ENCODE measurements at places on chromosomes 5 and 9.
A peak's percentile ranks its signal among the peaks of the same experiment; 100 is the strongest.

- no peak for DNase-seq
Observed at GRCh38 chr5:180301253-180301652, 9.4 kb upstream of the MAPK9 start.

GRCh38 chr5:122263352-122264030 is 48.5 kb upstream of the SNCAIP start:
- DNase-seq = no peak

DNA sequence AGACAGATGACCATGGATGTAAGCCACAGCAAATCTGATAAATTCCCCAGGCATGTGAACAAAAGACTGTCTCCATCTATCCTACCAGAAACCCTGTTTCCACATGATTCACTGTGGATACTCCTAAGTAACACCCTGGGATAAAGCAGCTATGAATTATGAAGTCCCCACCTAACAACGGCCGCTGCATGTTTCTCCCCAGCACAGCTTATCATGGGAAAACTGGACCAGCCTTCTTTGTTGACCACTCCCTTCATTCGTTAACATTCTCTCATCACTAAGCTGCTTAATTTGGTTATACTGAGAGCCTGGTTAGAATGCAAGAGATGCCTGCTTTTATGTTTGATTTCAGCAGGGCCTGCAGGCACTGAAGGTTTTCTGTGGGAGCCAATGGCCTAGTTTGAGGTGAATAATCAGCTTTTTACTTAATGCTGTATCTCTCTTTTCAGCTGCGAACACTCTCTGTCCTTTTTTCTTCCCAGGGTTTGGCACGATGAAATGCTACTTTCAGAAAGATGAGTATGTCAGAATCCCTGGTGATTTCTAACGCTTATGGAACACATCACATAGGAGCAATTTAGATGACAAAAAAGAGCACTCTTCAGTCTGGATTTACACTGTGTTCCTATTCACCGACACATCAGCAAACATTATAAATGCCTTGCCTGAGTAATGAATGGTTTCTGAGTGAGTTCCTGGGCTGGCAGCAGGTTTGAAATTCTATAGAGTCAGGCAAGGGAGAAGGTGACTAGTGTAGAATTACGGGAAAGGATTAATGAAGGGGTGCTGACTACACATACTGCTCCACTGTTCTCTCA is 318.4 kb upstream of the ZNF608 start:
- DNase-seq = no peak

- DNase-seq = no peak
Observed at GRCh38 chr9:84270847-84271530, 69.6 kb downstream of the SLC28A3 start.

GRCh38 chr9:136994888-136995230 is 1.5 kb downstream of the CLIC3 start:
- no peak for DNase-seq

- DNase-seq = no peak
Observed at GRCh38 chr5:169583101-169583423, 511 bp upstream of the SPDL1 start.

GRCh38 chr5:53411388-53411787 is 69.0 kb upstream of the FST start:
- DNase-seq = no peak

DNA sequence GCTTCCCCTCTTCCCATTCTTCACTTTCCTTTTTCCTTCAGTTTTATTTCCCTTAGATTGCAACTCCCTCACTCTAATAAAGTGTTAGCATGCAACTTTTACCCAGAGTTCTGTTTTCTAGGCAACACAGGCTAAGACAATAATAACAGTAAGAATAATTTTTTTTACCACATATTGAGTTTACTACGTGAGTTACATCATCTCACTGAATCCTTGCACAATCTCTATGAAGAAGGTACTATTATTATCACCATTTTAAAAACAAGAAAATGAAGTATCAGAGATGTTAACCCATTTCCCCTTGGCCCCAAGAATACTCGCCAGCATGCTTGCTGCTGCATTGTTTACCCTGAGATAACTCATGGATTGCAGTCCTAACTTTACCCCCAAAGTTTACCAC is 53.7 kb upstream of the SMIM32 start:
- no peak for DNase-seq

DNA sequence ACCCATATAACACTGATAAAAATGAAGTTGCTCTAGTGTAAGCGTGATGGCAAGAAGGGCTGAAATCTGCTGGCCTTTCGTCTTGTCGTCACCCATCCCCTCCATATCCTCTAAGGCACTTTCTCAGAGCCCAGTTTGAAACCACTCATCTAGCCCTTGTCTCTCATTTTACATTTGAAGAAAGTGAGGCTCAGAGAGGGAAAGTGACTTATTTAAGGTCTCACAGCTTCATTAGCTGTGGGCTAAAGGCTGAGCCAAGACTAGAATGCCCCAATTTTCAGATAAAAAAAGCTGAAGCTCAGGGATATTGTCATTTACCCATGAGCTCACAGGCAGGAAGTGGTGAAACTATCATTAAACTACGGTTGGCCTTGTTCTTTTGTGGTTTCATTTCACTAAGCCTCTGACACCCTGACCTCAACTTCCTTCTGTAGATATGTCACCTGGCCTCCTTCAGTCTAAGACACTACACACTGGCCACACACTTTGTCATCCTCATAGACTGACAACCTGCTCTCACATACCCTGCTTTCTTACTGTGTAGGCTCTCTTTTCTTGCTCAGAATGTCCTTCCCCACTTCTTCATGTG is 176.7 kb upstream of the DMAC1 start:
- DNase-seq = peak; percentile 23

GRCh38 chr5:139711067-139711905 is 63.1 kb downstream of the CXXC5 start:
- DNase-seq = peak; percentile 50

GRCh38 chr5:113172231-113172826 is 195.7 kb downstream of the DCP2 start:
- no peak for DNase-seq

DNA sequence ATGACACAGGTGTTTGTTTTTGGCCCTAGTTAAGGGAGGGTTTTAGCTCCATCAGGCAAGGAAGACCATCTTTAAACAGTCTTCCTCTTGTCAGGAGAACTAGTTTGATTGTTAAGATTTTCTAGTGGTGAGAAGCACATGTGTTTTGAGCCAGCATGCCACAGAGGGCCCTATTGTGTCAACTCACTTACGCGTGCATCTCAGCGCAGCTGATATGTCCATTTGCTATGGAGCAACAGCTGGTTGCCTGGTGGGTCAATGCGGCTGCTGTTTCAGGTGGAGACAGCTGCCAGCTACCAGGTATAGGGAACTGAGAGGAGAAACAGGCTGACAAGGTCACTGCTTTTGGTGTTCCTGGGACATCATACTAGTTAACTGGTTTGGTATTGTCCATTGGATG is 100.5 kb upstream of the PRRC1 start:
- no peak for DNase-seq

- no peak for DNase-seq
Observed at GRCh38 chr5:54746346-54746745, 228.8 kb downstream of the SNX18 start.

- DNase-seq = no peak
Observed at GRCh38 chr9:3863111-3863528, 337.3 kb upstream of the RFX3 start.

- DNase-seq = no peak
Observed at GRCh38 chr5:72511366-72511765, 4.2 kb upstream of the ZNF366 start.

- DNase-seq = no peak
Observed at GRCh38 chr5:158861366-158861765, 238.3 kb downstream of the EBF1 start.

- DNase-seq = no peak
Observed at GRCh38 chr9:82436475-82436874, 447.9 kb downstream of the SPATA31D1 start.

GRCh38 chr5:112217843-112218579 is 201.1 kb downstream of the EPB41L4A start:
- no peak for DNase-seq

- no peak for DNase-seq
Observed at GRCh38 chr5:111392181-111392580, 120.2 kb downstream of the STARD4 start.

GRCh38 chr9:137193771-137194170 is 5.3 kb downstream of the SSNA1 start:
- no peak for DNase-seq

DNA sequence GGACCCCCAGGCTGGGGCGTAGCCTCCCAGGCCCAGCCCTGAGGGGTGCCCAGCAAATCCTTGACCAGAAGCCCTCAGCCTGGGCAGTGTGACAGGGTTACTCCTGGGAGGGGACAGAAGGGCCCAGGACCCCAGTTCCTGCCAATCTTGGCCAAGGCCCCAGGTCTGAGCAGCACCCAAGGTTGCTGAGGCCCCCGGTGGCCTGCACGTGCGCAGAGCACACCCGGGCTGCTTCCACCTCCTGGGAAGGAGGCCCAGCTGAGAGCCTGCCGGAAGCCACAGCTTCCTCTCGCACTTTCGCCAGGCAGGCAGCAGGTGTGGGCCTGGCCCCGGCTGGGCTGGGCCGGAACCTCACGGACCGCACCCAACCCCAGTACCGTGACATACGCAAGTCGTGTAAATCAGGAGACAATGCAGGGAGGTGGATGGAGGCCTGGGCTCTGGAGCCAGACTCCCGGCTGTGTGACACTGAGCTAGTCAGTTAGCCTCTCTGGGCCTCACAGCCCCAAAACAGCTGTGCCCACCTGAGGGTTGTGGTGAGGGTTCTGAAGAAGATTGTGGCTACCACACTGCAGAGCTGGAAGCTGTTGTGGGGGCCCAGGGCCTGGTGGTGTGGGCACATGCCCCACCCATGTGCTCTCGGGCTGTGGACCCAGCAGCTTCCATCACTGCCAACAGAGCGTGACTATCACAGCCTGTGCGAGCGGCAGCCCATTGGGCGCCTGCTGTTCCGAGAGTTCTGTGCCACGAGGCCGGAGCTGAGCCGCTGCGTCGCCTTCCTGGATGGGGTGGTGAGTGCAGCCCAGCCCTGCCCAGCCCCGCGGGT is 5.1 kb downstream of the GRK6 start:
- DNase-seq = no peak

DNA sequence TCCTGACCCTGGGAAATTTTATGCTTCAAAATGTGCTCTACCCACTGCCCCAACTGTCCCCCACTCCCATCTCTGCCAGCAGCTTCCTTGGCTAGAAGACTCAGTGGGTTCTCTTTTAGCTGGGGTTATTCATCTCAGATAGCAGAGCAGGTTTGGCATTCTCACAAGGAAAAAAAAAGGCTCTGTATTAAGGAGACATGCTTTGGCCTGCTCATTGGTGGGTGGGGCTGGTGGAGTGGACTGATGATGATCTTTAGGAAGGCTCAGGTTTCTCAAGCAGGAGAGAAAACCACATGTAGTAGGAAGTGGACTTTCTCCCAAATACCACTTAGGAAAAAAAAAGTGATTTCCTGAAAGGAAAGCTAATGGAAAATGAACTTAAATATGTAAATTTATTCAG is 279.2 kb upstream of the ZNF462 start:
- DNase-seq = no peak

DNA sequence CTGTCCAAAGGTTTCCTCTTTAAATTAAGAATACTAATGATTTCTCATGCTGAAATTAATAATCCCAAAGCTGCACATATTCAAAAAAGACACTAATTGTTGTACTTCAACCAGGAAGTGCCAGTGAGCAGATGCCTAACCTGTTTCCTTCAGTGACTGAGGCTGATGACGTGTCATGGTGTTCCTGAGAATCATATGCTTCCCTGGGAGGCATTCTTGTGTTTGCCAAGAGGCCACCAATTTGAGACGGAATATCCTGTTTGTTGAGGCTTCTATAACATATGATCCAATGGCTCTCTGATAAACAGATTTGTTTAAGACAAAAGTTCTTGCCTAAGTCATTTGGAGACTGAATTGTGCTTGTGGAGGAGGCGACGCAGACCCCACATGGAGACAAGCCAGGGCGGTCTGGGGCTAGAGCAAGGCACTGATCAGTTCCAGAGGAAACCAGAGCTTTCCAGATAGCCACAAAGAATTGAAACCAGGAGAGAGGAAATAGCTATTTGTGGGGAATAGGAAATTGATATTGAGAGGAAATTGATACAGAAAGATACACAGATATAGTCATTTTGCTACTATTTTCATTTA is 66.4 kb upstream of the ZNF608 start:
- no peak for DNase-seq

DNA sequence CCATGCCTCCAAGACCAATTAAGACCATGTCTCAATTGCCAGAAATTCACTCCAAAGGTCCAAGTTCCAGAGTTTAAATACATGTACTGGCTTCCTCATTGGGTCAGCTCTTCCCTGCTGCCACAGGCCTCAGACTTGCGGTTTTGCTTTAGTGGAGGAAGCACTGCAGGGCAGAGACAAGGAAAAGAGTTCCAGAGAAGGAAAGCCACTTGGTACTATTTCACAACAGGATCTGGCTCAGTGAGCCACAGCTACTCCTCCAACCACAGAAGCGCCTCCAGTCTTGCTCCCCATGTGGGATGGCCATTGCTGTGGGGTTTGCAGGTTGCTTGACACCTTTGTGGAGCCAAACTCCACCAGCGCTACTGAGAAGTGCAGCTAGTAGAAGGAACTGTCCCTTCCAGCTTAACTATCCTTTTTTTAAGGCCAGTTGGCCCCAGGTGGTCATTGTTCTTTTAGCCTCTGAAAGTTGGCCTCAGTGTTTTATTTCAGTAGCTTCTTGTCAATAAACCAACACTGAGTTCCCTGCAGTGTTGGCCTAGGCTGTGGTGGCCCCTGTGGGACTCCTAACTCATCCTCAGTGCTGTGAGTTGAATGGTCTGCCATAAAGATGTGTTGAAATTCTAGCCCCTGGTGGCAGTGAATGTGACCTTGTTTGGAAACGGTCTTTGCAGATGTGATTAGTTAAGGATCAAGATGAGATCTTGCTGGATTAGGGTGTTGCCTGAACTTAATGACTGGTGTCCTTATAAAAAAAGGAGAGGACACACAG is 93.7 kb upstream of the DAP start:
- DNase-seq = no peak

DNA sequence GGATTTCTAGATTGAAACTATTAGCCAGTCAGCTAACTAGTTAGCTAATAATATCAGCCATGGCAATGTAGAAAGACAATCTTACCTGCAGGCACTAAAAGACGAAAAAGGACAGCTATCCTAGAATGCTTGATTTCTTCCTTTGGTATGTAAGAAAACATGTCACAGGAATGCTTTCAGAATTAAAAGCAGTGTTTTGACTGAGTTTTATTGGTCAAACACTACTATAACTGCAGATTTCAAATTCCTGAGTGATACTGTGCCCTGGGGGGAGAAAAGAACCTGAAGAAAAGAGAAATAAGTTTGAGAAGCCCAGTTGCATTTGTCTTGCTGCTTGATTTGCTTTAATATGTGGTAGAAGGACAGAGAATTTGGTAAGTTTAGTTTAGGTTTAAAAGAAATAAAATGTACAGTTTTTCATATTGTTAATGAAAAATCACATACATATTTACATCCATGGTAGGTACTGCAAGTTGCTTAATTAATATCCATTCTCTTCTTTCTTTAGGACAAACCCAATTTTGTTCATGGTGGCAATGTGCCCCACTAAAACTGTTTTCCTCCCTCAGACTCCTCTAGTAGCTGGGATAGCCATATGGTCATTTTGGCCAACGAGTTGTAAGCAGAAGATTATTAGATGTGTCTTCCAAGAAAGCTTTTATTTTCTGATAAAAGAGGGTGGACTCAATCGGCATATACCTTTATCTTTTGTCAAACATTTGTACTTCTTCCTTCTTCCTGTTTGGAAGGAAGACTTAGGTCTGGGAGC is 4.3 kb upstream of the FAM169A start:
- no peak for DNase-seq

Data from stimulated activated CD4-positive, alpha-beta T cell treated with anti-CD3 and anti-CD28 coated beads, Interleukin-12 subunit alpha, Interleukin-12 subunit beta, amount 100 ng/mL, for 24 hours (primary cell).